NCI-H1930 (cell line): ENCODE measurements at places on chromosomes 3 and 15.

DNA sequence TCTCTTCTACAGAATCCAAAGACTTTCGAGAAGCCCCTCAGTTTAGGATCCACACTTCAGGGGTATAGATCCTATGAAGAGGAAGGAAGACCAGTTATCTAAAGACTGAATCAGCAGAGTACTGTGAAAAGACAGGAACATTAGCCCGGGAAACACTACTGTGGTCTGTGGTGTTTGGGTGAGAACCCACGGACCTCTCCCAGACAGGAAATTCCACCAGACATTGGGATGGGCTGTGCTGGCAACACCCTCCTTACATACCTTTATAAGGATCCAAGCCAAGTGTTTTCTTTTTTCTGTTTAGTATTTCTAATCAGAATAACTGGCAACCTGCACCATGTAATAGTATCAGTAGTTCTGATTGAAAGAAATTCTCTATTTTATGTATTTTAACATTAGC is 14.1 kb downstream of the TMEM207 start:
- DNase-seq = no peak

GRCh38 chr15:91924837-91925495 is 71.5 kb downstream of the SLCO3A1 start:
- no peak for DNase-seq

- DNase-seq = no peak
These were observed 7.2 kb upstream of the NANOGP8 start for GRCh38 chr15:35092311-35092710.

DNA sequence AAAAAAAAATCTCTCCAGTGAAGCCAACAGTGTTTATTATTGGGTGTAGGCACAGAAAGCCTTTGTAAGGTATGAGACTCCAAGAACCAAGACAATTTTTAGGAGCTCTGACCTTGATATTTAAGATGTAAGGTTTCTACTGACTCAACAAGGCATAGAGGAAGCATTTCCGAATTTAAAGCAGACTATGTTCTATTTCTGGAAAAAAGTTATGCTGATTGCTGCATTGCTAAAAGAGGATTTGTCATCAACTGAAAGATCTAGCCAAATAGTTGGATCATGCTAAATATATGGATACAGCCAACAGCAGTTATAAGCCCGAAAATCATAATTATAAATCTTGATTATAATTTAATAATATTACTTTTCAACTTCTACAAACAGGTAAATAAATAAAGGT is 53.3 kb upstream of the MELTF start:
- no peak for DNase-seq

GRCh38 chr3:15815696-15816095 is 17.9 kb upstream of the ANKRD28 start:
- no peak for DNase-seq
